ENCODE measurements at places on chromosomes 5 and 9.

- no peak for DNase-seq
These were observed 154.7 kb upstream of the ANKH start for GRCh38 chr5:15026011-15026893.

GRCh38 chr9:2013743-2014475, 1.2 kb upstream of the SMARCA2 start:
- no peak for DNase-seq

DNA sequence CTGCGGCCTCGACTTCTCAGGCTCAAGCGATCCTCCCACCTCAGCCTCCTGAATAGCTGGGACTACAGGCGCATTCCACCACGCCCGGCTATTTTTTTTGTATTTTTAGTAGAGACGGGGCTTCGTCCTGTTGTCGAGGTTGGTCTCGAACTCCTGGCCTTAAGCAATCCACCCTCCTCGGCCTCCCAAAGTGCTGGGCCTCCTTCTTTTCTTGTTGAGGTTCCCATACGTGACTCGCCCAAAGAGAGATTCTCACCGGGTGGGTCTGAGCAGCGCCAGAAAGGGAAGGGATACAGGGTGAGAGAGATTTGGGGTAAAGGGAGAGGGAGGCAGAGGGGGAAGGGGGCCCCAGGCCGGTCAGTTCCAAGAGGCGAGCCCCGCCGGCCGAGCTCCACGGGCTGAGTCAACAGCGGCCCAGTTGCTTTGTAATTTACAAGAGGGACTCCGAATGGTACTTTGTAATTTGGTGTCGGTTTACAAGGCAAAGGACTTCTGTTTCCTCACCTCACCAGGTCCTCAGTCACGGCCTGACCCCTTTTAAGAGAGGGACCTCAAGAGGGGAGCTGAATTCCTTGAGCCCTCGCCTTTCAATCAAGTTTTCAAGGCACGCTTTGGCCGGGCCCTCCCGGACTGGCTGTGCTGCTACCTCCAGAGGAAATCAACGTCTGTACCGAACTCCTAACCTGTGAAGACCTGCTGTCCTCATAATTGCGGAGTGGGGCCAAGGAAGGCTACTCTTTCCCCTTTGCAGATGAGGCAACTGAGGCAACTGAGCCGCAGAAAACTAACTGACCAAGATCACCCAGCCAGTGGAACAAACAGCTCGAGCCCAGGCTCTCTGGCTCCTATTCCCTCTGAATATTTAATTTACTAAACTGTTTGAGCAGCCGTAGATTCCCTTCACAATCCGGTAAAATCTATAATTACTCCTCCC, 3.3 kb upstream of the DMRT2 start:
- DNase-seq, result no peak

DNA sequence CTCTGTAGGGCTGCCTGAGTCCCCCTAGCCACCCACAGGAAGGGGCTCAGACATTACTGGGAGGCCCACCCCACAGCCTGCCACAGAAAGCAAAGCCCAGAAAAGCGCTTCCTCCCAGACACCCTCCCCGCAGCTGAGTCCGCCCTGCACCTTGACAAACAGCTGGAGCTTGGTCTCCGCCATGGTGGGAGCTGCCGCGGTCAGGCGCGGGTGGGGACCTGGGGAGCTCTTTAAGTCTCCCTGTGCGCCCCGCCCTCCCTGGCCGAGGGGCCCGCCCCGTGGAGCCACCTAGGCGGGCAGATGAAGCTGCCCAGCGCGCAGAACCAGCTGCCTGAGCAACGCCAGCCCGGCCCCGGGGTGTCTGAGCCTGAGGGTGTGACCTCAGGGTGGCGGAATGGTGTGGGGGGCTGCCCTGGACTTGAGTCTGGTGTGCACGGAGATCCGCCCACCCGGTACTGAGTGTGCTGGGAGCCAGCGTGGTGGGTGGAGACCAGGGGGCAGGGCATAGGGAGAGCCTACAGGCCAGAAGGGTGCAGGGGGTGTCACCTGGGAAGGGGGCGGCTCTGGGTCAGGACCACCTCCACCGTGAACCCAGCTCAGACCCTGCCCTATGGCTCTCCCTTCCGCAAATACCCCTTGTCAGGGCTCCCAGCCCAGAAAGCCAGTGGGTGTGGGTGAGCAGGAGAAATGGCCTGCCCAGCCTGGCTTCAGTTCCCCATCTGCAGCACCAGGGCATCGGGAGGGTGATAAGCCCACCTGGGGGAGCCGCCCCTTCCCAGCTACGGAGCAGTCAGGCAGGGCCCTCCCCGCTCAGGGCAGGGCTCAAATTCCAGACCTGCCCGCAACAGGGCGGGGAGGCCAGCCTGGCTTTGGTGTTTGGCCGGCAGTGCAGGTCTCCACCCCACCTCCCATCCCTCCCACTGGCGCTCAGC, at the start of gene CLIC3:
Gene CLIC3 (minus strand): TSS at position 208 of the 932 bp plus-strand sequence. CDS start 25 bp downstream, at position 183.
- DNase-seq, result peak; percentile 22

GRCh38 chr5:147803926-147804325, 21.4 kb upstream of the JAKMIP2 start:
- DNase-seq, result no peak

- peak; percentile 32 for DNase-seq
These were observed 75.7 kb downstream of the PIP5K1B start for GRCh38 chr9:68780720-68781119.

DNA sequence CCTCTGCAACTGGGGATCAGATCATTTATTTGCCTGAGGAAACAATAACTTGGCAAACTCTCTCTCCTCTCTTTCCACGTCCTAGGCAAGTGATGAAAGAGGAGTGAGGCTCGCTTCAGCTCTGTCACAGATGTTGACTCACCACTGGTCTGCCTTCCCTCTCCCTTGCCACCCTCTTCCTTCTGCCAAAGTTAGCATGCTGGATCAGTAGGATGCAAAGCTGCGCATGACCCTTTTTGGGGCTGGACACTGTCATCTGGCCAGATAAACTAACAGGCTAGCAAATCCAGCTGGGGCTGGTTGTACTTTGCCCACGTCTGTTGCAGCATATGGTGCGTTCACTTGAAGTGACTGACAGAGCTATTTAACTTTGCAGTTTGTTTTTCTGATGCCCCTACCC, 36.2 kb upstream of the SMARCA2 start:
- DNase-seq, result no peak

DNA sequence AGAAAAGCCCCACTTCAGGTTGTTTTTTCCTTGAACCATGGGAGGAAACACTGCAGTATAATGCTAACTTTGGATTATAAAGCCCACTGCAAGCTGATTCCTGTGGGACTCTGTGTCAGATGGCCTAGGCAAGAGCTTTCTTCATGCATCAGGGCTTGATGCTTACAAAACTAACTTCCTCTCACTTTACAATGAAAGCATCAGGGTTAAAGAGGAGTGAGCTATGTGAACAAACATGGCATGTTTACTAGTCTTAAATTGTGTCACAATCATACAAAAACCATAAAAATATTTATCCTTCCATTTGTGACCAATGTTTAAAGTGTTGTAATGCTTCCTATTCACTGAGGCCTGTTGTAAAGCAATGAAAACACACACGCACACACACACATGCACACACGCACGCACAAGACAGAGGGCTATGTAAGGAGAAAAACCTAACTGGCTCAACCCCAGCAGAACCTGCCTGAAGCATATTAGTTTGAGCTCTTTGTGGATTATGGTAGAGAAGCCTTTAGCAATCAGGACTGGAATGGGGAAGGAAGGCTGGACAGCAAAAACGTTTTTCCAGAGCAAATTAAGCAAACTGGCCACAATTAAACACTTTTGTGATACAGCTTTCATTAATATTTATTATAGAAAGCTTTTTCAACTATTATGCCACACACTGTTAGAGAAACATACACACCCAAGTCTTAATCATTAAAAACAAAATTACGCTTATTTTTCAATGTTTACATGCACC, 122.2 kb downstream of the AUH start:
- DNase-seq, result no peak

DNA sequence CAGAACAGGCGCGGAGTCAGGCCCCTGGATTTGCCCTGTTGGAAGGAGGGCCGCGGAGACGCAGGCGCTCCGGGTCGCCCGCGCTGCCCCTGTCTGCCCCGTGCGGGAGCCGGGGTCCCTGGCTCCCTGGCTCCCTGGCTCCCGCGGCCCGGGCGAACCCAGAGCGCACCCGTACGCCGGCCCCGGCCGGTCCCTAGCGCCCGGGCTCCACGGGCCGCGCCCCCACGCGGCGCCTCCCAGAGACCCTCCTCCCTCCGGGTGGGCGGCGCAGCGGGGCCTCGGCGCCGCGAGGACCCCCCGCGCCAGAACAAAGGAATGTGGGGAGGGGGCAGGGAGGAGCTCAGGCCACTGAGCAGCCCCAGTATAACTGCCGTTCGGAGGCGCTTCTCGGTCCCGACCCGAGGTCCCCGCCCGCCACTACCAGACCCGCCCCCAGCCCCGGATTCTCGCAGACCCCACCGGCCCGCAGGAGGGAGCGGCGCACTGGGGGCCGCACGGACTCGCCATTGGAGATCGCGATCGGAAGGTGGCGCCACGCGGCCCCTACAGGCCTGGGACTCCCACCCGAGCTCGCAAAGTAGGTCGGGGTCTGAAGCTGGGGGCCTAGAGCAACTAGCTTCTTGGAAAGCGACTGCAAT, 2.4 kb downstream of the NFIL3 start:
- no peak for DNase-seq

DNA sequence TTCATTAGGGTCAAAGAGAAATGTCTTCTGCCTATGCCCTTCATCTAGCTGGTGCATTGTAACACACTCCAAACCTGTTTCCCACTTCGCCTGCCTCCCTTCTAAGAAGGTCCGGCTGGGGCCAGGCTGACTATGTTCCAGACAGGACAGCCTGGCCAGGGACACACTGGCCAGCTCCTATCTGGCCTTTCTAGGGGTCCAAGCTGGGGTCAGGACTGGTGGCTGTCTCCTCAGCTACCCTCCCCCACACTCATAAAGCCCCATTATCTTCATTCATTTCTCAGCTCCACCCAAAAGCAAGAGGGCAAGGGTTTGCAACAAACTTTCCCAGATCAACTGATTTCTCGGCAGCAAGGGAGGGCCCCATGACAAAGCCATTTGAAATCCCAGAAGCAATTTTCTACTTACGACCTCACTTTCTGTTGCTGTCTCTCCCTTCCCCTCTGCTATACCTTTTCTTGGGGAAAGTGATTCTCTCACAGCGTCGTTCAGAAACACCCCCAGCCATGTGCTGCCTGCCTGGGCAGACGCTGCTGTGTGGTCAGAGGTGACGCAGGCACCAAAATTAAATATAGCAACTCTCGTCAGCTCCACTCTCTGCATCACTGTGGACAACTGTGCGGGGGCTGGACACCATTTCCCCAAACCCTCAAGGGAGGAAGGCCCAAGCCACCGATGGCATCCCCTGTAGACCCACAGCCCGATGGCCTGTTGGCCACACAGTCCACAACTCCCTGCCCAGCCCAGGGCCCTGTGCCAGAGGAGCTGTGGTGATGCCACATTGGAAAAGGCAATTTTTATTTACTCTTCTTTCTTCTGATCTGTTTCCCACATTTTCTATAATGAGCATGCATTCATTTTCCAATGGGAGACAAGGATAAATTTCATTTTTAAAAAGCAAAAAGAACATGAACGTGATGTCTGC, 6.1 kb downstream of the IL13 start:
- DNase-seq, result no peak

GRCh38 chr5:147853372-147853987, 22.0 kb upstream of the SPINK1 start:
- no peak for DNase-seq

- no peak for DNase-seq
These were observed 668.3 kb downstream of the DNAH5 start for GRCh38 chr5:13276156-13276555.

- DNase-seq, result no peak
These were observed 455.0 kb upstream of the ACTBL2 start for GRCh38 chr5:57937501-57938173.

- DNase-seq, result no peak
These were observed 40.0 kb downstream of the MTREX start for GRCh38 chr5:55347786-55348185.

GRCh38 chr5:181204113-181204825, 727 bp downstream of the TRIM7 start:
- no peak for DNase-seq

DNA sequence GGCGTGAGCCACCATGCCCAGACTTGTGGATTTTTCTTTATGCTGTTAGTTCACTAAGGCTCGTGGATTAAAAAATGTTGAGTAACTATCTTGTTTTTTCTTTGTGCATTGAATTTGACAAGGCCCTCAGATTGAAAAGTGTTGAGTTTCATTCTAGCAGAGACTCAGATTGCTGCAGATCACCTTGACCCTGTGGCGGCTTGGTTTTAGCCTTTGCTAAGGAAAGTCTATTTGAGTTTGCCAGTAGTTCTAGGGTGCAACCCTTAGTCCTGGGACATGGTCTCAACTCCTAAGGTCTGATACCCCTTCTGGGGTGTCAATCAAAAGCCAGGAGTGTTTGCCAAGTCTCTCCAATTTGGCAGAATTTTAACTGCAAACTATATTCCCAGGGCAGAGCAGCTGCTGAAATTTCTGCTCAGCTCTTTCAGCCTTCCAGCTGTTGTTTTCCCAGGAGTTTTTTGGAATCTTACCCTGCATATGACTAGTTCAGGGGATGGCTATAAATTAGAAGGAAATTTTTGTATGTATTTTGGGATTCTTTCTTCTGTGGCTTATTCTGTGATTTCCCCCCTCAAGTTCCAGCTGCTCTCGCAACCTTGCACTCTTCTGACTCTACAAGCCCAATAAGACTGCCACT, 84.3 kb upstream of the HAND1 start:
- no peak for DNase-seq

- DNase-seq, result no peak
These were observed 49.9 kb upstream of the ERBIN start for GRCh38 chr5:65876496-65876895.

DNA sequence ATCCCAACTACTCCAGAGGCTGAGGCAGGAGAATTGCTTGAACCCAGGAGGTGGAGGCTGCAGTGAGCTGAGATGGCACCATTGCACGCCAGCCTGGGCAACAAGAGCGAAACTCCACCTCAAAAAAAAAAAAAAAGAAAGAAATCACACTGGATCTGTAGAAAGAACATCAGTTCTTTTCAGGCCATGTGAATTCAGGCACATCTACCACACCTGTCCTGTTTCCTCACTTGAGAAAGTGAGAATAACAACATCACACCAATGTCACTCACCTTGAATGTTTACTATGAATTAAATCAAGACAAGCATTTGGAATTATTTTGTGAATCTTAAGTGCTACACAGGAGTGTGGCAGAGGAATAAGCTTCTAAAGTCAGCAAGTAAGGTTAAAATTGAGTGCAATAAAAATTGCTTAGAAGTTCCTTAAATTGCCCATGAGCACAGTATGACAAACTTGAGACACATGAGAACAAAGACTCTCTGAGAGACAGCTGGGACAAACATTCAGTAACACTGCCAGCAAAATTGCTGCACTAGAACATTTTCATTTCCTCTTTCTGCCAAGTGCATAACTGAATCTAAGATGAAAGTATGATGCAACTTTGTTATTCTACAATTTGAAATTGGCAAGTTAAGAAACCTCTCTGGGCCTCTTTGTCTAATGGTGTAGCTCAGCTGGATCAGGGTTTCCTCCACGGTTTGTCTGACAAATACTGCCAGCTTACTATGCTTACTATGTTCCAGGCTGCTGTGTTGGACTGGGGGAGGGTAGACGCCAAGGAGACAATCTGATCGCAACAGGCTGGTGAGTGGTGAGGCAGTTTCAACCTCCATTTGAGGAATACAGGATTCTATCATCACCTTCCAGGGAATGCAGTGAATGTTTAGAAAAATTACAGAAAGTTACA, 1.9 kb upstream of the RIC1 start:
- DNase-seq, result peak; percentile 79
